AG09319 (cell line): ENCODE measurements at places on chromosomes 5 and 9.

GRCh38 chr5:170755679-170756456 is 27.7 kb upstream of the GABRP start:
- no peak for DNase-seq

GRCh38 chr9:93786204-93786603 is 169.0 kb downstream of the BARX1 start:
- no peak for DNase-seq

- no peak for DNase-seq
Measured at GRCh38 chr5:125865166-125865815, 557.9 kb upstream of the GRAMD2B start.

GRCh38 chr9:95610006-95610785 is 93.4 kb upstream of the PTCH1 start:
- no peak for DNase-seq
